ENCODE measurements at places on chromosomes 5 and 9.

DNA sequence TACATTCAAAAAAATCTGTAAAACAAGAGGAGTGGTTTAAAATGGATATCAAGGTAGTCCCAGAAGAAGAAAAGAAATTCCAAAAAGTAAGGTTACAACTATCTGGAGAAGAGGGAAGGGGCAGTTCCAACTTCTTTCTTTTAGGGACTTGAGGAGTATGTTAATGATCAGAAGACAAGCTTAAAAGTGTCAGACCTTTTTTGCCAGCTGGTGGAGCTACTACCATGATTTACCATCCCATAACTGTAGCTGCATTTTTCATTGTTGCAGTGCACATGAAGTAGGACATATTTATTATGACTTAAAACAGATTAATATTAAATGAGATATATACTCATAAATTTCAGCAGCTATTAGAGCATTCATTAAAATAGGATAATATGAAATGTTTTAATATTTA is 158.5 kb upstream of the RGS7BP start:
- peak; percentile 32 for DNase-seq

DNA sequence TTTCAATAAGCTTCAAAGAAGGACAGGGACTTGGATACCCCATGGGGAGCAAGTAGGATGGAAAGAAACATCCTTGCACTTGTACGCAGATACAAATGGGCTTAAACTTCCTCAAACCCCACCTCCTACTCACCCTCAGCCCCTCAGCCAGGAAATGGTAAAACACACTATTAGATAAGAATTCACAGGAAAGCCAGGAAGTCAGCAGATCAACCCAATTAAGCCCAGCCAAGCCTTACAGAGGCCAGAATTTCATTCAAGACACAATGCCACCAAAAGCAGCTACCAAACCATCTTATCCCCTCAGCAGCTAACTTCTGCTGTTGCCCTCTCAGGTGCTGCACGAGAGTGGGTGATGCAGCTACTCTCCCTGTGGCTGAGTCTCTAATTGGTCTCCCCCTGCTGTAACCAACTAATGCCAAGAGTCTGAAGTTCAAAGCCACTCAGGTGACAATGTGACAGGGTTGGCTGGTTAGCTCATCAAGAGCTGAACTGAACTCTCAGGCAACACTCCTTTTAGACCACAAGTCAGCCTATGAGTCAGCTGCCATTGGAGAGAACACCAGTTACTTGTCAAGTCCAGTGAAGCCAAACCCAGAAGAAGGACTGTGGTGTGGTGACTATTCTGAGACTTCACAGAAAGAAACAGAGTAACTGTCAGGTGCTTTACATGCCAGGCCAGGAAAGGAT is 201.9 kb downstream of the ZNF608 start:
- no peak for DNase-seq

DNA sequence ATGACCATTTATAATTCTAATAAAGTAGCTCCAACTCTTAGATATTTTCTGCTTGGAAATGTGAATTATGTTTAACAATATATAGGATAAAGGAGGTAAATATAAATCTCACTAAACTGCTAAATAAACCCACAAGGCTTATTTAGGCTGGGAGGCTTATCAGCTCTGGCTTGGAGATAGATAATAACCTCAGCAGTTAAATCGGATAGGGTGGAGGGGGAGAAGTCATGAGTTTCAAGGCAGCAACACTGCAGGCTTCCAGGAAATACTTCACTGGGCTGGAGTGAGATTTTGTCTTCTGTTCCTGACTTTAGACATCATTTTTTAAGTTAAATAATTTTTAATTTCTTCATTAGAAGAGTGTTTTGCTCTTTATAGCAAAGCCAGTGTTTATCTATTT is 80.0 kb upstream of the ITGA2 start:
- no peak for DNase-seq

GRCh38 chr5:61052882-61053281 is 107.9 kb downstream of the NDUFAF2 start:
- DNase-seq = peak; percentile 96

DNA sequence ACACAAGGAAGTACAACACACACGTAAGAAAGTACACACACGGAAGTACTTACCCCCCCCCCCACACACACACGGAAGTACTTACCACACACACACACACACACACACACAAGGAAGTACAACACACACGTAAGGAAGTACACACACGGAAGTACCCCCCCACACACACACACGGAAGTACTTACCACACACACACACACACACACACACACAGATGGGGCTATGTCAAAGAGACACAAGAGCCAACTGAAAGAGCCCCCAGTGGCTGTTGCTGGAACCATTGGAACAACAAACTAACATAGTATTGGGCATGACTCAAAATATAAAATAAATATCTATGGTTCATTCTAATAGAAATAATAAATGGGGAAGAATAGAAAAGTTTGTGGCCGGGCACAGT is 4.9 kb upstream of the MAPK9 start:
- no peak for DNase-seq

GRCh38 chr5:147226512-147226911 is 8.3 kb upstream of the STK32A start:
- no peak for DNase-seq

DNA sequence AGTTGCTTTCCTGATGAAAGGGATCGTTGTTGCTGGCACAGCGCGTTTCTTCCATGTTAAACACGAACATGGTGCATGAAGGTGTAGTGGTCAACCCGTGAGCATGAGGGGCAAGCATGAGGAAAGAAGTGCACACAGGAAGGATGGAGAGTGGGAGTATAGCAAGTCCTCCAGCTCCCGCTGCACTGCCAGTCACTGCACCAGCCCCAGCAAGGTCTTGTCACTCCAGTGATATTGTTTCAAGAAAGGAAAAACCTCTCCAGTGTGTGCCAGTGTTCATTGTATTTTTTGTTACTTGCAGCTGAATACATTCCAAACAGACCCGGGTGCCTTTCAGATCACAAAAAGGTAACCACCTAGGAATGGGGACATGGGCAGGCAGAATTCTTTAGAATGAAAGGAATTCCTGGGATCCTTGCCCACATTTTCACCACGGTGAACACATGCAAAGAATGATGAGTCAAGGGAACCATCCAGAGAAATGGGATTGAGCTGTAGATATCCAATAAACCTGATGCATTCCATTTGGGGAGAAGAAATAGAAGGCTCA is 186.3 kb downstream of the AOPEP start:
- no peak for DNase-seq

DNA sequence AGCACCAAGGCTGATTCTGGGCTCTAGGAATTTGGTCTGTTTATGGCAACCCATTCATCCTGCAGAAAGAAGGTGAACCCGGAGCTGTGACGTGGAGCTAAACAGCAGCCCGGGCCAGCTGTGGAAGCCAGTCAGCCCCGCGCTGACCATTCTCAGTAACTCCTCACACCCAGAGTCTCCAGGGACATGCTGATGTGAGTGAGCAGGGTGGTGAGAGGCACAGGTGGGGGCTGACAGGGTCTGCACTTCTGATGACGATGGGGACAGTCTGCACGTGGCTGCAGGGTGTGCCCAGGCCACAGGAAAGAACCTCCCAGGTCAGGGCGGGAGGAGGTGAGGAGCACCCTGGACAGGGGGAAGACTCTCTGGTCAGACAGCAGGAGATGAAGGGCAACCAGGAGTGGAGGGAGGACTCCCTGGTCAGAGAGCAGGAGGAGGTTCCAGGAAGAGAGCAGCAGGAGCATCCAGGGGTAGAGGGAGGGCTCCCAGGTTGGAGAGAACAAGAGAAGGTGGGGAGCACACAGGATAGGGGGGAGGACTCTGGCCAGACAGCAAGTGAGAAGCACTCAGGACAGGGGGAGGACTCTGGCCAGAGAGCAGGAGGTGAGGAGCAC is 26.1 kb upstream of the SLC6A3 start:
- no peak for DNase-seq

- no peak for DNase-seq
Measured at GRCh38 chr5:20145240-20145639, 157.2 kb upstream of the CDH18 start.

DNA sequence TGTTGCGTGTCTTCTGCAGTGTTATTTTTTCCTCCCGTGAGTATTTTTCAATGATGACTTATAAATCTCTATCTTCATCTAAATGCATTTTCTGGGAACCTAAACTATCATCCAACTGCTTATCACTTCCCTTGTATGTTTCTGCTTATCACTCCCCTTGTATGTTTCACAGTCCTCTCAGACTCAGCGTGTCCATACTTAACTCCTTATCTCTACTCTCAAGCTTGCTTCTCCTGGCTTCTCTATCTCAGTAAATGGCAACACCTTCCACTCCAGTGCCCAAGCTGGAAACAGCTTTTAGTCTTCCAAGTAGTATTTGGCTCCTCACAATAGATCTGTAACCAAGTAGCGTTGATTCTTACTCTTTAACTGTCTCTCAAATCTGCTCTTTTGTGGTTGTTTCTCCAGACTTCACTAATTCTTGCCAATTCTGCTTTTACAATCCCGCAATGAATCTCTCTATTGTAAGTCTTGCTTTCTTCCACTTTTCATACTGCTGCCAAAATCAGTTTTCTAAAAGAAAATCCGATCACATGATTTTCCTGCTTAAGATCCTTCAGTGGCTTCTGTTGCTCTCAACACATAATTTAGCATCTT is 33.8 kb upstream of the TXNDC8 start:
- no peak for DNase-seq

GRCh38 chr5:55446640-55447351 is 88.0 kb downstream of the PLPP1 start:
- DNase-seq = no peak

DNA sequence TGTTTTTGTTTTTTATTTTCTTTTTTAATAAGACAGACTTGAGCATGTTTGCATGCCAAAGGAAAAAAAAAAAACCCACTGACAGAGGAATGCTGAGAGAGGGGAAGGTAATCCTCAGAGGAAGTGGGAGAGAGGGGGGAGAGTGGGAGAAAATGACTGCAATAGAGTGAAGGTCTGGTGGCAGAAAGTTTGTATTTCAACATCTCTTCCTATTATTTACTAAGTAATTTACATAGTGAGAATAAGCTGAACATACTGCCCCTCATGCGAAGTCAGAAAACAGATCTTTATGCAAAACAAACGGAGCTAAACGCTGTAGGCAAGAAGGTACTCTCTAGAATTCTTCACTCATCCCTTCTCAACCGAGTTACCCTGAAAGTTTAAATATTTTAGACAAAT is 45.0 kb downstream of the ELL2 start:
- DNase-seq = no peak

DNA sequence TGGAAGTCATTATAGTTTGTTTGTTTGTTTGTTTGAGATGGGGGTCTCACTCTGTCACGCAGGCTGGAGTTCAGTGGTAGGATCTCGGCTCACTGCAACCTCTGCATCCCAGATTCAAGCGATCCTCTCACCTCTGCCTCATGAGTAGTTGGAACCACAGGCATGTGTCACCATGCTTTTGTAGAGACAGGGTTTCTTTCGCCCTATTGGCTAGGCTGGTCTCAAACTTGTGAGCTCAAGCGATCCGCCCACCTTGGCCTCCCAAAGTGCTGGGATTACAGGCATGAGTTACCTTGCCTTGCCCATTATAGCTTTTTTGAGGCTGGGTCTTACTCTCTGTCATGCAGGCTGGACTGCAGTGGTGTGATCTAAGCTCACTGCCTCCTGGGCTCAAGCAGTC is 28.8 kb downstream of the NSD1 start:
- no peak for DNase-seq

DNA sequence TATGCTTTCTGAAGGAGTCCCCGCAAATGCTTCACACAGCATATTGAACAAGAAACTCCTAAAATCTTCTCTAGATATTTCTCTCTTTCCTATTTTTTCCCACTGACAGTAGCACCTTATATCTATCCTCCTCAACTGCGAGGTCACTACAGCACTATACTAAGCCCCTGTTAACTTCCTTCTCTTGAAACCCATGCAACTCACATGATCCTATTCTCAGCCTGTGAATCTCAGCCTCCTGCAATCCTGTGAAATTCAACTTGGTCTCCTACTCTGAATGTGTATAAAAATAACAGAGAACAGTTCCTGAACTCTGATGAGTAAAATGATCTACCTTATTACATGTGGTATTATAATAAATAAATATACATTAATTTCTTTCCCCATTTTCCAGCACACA is 6.1 kb upstream of the PLGRKT start:
- no peak for DNase-seq

GRCh38 chr5:77635917-77636640 is 2.4 kb downstream of the OTP start:
- DNase-seq = no peak

GRCh38 chr5:150660108-150660831 is 781 bp upstream of the MYOZ3 start:
- no peak for DNase-seq

DNA sequence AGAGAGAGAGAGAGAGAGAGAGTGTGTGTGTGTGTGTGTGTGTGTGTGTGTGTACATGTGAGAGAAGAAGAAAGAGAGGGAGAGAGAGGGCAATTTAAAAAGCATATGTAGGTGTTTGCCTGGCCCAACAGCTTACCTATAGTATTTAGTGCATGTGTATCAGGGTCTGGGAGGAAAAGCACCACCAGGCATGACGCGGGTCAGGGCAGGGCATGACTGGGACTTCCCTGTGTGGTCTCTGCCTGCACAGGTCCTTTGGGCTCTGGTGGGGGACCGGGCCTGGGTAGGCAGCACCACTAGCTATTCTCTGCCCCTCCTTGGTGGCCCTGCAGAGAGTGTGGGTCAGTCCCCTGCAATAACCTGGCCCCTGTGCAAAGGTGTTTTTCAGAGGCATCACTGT is 16.1 kb downstream of the IL9 start:
- DNase-seq = no peak

DNA sequence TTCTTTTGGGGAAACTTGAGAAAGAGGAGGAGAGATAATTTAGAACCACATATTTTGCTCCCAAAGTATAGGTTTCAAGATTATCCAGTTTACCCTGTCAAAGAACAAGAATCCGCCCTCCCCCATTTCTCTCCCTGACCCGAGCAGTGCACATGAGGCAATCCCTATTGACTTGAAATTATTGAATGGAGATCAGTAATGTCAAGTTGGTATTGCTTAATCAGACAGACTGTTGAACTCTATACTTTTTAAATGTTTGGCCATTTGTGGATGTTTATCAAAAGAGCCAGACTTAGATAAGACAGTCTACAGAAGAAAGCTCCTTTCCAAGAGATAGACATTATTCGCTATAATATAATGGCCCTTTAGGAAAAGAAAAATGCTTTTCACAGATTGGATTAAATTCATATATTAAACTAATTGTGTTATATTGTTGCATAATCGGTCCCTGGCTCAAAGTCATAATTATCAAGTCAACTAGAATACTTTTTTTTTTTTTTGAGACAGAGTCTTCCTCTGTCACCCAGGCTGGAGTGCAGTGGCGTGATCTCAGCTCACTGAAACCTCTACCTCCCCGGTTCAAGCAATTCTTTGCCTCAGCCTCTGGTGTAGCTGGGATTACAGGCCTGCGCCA is 5.3 kb downstream of the SLC25A25 start:
- DNase-seq = no peak

- DNase-seq = no peak
Measured at GRCh38 chr9:79569814-79570447, 1.8 kb upstream of the TLE4 start.

GRCh38 chr5:8288334-8288733 is 419.4 kb downstream of the MTRR start:
- no peak for DNase-seq

Data from RKO (cell line).